ENCODE measurements at places on chromosomes 1 and 21.

- no peak for DNase-seq
Measured at GRCh38 chr1:109493227-109493626, 667 bp upstream of the CYB561D1 start.

DNA sequence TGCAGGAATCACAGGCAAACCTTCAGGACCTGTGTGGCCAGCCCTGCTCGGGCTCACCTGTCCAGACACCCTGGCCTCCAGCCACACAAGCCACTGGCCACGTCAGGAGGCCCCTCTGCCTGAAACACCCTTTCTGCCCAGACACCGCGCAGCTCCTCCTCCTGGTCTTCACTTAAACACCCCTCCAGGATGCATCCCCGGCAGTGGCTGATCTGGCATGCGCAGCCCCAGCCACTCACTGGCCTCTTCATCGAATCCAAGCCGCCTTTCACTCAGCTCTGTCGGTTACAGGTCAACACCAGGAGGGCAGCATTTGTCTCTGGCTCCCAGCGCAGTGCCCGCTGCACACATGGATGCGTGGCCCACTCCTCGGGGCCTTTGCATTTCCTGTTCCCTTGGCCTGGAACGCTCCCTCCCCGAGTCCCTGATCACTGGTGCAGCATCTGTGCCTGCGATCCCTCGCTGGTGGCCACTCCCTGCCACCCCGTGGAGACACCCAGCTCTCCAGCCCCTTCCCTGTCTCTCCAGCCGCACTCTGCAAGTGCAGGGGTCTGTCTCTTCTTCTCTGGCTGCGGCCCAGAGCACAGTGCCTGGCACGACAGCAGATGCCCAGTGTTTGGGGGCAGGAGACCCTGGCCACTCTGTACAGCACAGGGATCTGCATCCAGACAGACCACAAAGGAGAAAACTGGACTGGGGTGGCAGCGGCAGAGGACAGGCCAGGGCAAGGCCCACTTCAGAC, 9.4 kb downstream of the TPRG1L start:
- no peak for DNase-seq

- no peak for DNase-seq
Measured at GRCh38 chr1:160653620-160654016, 6.8 kb upstream of the SLAMF1 start.

GRCh38 chr1:218896202-218896601, 277.5 kb upstream of the LYPLAL1 start:
- DNase-seq = no peak

DNA sequence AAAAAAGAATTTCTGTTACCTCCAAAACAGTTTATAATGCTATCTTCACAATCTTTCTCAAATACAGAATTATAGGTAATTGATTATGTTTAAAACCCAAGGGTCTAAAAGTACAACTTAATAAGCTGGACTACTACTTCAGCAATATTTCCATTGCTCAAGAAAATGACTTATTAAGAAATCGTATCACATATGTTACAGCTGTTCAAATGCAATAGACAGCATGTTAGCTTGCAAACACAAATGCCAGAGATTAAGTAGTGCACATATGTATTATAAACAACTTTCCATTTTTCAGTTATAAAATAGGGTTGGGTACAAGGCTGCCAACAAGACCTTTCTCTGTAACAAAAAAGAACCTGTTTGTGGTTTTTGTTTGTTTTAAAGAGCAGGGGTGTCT, 211.0 kb upstream of the DMRTA2 start:
- no peak for DNase-seq

GRCh38 chr1:54135436-54136120, 17.2 kb downstream of the CDCP2 start:
- DNase-seq = no peak

GRCh38 chr1:31181515-31182343, 58.0 kb downstream of the NKAIN1 start:
- DNase-seq = peak; percentile 33

- no peak for DNase-seq
Measured at GRCh38 chr21:38505654-38506523, 7.6 kb upstream of the ERG start.

DNA sequence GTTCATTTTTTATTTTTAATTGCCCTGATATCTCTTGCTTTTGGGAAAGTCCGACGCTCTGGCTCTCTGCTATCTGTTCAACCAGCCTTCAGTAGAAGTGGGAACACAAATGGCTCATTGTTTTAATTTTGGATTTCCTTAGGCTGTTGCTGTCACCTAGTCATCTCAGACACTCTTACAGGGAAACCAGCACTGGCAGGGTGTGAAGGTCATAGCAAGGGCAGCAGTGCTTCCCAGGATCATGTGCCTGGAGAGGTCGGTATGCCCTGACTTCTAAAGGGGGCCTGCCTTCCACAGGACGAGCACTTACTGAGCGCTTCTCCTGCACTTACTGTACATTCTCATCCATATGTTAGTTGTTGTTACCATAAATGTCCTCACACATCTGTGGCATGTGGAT, 224.2 kb downstream of the DISC1 start:
- no peak for DNase-seq

DNA sequence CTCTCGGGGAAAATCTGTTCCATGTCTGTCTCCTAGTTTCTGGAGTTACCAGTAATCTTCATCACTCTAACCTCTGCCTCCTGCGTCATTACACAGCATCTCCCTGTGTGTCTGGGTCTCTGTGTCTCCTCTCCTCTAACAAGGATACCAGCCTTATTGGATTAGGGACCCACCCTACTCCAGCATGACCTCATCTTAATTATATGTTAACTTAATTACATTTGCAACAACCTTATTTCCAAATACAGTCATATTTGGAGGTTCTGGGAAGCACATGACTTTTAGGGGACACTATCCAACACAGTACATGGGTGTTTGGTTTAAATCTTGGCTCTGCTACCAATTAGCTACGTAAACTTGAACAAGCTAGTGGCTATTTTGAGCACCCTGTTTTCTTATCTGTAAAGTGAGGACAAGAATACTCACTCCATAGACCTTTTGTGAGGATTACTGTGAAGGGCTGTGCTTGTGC, 83.9 kb upstream of the SGIP1 start:
- DNase-seq = no peak

DNA sequence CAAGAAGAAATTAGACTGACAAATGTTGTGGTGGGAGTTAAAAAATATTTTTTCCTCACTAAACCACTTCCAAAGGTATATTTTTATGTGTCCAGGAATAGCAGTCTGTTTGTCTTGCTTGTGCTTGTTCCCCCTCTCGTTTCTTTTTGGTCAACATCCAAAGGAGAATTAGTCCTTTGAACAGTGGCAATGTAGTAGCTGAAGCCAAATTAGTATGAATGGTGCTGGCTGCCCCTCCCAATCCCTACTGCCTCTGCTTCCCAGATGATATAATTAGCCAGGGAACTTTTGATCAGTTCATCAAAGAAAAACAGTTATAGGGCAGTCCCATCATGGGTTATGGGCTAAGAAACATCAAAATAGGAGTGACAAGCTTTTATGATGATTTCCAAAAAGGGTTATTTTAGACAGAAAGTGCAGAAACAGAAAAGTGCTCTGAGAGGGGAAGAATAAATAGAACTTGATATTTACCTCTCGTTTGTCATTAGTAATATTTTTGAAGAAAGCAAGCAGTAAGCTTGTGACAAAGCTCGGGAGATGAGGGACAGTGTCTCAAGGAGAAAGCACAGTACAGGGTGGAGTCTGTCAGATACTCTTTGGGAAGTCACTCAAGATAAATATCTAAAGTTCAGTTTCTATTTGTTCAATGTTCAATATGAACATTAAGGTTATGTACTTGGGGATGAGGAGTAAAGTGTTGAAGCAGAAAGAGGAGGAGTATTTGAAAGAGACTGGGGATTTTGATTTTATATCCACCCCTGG, 239.1 kb downstream of the HLX start:
- no peak for DNase-seq

- DNase-seq = no peak
Measured at GRCh38 chr1:65233782-65234181, 75.6 kb upstream of the DNAJC6 start.

- no peak for DNase-seq
Measured at GRCh38 chr21:27590271-27590670, 623.4 kb upstream of the ADAMTS5 start.

- no peak for DNase-seq
Measured at GRCh38 chr1:64584479-64584878, 114.5 kb downstream of the CACHD1 start.

DNA sequence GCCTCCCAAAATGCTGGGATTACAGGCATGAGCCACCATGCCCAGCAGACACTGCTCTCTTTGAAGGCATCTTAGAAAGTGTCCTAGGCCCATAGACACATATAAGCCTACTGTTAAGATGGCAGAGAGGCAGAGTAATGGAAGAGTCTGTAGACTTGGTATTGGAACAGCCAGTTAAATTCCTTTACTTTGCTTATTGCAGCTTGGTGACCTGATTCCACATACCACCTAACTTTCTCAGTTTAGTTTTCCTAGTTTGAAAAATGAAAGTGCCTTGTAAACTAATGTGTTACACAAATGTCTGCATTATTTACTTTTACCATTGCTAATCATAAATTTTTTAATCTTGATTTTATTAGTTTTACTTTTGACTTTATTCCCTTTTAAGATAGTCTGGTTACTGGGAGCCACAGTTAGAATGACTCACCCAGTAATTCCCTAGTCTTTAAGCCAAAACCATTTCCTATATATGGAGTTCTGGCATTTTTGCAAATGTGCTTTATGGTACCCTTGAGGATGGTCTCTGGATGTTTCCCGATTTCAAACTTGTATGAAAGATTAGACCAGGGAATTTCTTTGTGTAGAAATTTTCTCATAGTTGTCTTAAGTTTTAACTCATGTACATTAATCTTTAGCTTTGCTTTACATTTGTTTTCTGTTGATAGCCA, 6.4 kb downstream of the SMAP2 start:
- no peak for DNase-seq

- DNase-seq = no peak
Measured at GRCh38 chr21:26389971-26390641, 183.0 kb downstream of the CYYR1 start.

DNA sequence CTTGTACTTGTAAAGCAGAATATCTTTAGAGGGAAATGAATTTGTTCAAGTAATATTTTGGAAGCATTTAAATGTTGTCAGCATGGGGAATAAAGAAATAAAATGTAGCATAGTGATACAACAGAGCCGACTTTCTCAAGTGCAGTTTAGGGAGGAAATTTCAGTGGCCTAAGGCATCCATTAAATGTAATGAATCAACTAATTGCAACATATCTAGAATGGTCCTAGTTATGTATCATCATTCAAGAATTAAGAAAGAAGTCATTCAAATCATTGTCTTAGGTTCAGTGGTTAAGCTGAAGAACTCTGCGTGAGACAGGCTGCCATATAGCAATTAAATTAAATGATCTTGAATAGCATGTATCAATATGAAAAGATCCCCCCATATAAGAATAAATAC, 360.7 kb downstream of the TBX15 start:
- no peak for DNase-seq

GRCh38 chr21:37904856-37905255, 11.4 kb downstream of the KCNJ6 start:
- no peak for DNase-seq

DNA sequence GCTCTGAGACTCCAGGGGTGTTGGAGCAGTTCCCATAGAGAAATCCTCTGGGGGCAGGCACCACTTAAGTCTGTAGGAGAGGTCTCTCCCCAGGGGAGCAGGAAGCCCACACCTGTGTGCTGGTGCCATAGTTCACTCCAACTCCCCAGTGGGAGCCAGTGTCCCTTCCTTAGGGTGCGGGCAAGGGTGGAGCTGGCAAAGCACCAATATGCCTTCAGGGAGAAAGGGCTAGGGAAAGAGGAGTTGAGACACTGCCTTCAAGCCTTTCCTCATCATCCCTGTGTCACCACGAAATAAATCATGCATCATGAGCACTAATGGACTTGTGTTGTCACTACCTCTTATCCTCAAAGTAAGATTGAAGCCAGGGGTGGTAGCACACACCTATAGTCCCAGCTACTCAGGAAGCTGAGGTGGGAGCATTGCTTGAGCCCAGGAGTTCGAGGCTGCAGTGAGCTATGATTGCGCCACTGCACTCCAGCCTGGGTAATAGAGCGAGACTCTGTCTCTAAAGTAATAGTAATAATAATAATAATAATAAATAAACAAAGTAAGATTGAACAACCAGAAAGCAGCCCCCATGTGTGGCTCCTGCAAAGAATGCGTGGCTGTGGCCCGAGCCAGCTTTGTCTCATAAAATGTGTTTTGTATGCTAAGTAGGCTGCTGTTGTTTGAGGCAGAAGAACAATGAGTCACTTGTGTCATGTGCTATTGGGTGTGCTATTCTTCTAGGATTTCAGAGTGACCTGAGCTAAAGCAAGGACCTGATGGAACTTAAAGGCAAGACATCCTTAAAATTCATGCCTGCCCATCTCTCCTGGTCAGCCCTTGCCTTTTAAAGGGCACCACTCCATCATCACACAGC, 6.7 kb upstream of the TIE1 start:
- no peak for DNase-seq

DNA sequence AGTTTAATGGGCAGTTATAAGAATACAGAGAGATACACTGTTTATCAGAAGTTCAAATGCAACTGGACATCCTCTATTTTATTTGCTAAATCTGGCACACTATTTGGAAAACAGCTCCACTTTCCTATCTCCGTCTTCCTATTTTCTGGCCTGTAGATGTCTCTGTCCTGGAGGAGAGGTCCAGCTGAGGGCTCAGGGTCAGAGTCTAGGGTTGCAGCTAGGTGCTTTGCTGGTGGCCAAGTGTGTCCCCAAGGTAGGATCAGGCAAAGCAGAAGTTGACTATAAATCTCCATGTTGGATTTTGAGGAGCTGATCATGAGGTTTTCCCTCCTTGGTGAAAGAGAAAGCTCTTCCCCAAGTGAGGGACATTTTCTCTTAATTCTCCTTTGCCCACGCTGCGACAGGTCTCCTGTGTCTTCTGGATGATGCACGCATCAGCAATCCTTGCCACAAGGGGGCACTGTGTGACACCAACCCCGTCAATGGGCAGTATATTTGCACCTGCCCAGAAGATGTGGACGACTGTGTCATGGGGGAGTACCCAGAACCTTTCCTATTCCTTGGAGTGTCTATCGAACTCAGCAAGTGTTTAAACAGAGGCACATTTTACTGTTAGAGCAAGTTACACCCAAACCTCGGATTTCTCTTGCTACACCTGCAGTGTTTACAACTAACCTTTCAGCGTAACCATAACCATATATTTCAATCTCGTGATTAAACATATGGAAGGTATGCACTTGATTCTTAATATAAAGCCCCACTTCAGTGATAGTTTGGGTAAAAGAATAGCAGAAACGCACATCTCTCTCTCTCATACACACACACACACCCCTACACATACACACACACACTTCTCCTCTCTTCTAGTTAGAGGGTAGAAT, 10.2 kb downstream of the ADAM30 start:
- DNase-seq = peak; percentile 30

DNA sequence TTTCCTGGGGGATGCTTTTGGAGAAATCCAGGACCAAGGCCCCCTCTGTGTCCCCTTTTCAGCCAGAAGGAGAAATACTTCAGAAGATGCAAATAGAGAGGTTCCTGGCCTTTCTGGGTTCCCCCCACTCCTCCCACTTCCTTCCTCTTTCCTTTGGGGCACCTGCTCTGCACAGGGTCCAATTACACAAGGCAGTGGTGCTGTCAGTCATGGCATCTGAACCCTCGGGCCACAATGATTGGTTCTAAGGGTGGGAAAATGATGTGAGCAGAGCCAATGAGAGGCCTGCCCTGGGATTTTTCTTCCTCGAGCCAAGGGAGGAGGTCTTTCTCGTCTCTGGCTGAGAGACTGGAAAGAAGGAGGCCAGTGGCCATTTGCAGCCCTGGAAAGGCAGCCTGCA, 282.2 kb downstream of the NPHP4 start:
- no peak for DNase-seq

GRCh38 chr21:44049182-44049581, 37.1 kb downstream of the TRAPPC10 start:
- DNase-seq = no peak

Data from stimulated activated CD8-positive, alpha-beta memory T cell treated with anti-CD3 and anti-CD28 coated beads, Interleukin-7, amount 100 ng/mL, for 24 hours (primary cell).